ENCODE measurements at places on chromosomes 16 and 17.

GRCh38 chr17:82570277-82570676 lies 50.7 kb downstream of the FOXK2 start:
- no peak for DNase-seq

GRCh38 chr16:47057630-47057993 lies 84.1 kb upstream of the DNAJA2 start:
- DNase-seq = no peak

GRCh38 chr17:855569-855968 lies 73.4 kb downstream of the MRM3 start:
- no peak for DNase-seq

DNA sequence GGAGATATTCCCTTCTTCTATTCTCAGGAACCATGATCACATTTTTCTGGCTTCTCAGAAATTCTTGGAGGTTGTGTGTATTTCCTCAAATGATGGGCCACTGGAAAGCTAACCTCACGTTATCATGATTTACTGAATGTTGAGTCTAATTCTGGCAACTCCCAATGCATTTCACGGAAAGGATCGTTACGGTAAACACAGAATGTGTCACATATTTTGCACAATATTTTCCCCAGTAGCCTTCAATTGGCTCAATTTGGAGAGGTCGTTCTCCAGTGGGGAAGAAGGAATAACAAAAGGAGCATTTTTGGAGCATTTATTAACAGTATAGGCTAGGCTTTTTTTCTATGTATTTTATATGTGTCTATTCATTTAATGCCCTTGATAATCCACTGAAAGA lies 450.3 kb downstream of the HAPSTR1 start:
- no peak for DNase-seq

Measured in NCI-H524 (cell line).